Adipocyte (in vitro differentiated cells): ENCODE measurements at places on chromosomes 7 and 10.
A peak's percentile ranks its signal among the peaks of the same experiment; 100 is the strongest.

- peak; percentile 92 for DNase-seq
Observed at GRCh38 chr10:17512341-17513001, 58.1 kb upstream of the ST8SIA6 start.

- no peak for DNase-seq
Observed at GRCh38 chr7:46707973-46708372, 786.9 kb upstream of the IGFBP3 start.

GRCh38 chr10:96830511-96831199 is 1.4 kb upstream of the LCOR start:
- peak; percentile 90 for DNase-seq

- no peak for DNase-seq
Observed at GRCh38 chr10:117533507-117534281, 8.9 kb upstream of the EMX2 start.

- DNase-seq: peak; percentile 89
Observed at GRCh38 chr10:61140765-61141392, 196.9 kb upstream of the RHOBTB1 start.

- DNase-seq: no peak
Observed at GRCh38 chr10:6877336-6877721, 297.3 kb upstream of the PRKCQ start.
